ENCODE measurements at places on chromosomes 5 and 9.
A peak's percentile ranks its signal among the peaks of the same experiment; 100 is the strongest.

DNA sequence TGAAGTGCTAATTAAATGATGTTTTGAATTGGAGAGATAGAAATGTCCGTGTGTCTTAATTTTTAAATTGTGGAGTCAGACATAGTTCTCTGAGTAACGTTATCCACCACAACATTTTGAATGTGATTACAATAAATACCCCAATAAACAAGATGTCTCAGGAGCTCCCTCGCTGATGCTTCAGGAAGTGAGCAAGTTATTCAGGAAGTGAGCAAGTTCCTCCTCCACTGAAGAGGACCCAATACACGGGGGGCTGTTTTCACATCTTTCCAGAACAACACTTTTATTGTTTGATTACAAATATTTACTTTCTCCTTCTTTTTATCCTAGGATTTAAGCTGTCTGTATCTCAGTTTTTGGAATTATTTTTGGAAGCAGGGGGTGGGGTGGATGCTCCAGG is 363.8 kb downstream of the LRRC70 start:
- DNase-seq: peak; percentile 32

GRCh38 chr5:29800752-29801151 is 1392.7 kb upstream of the CDH6 start:
- no peak for DNase-seq

GRCh38 chr5:117792476-117792875 is 1195.9 kb downstream of the DTWD2 start:
- peak; percentile 4 for DNase-seq

DNA sequence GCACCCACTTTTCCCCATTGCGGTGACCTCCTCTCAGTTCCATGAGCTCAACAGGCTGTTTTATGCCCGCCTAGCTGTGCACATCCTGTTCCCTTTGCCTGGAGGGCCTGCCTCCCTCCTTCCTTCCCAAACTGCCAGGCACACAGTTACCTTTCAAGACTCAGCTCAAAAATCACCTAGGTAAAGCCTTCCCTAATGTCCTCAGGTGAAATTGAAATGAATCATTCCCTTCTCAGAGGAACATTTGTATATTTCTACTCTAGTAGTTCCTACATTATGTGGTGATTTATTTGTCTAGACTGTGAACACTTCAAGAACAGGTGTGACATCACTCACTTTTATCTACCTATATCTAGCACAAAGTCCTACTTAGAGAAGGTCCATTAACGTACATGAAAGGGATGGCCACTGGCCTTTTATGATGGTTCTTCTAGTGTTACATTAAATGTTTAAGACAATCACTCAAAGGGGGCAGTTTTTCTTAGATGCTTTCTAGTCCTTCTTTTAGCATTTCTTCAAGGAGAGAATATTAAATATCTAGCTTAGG is 103.5 kb upstream of the EQTN start:
- no peak for DNase-seq

GRCh38 chr5:45355189-45355992 is 340.8 kb downstream of the HCN1 start:
- DNase-seq: no peak

GRCh38 chr5:35117967-35118366 is 70.2 kb upstream of the AGXT2 start:
- DNase-seq: peak; percentile 92

GRCh38 chr5:150438873-150439546 is 10.5 kb downstream of the RPS14 start:
- peak; percentile 66 for DNase-seq

GRCh38 chr5:102760815-102761214 is 5.7 kb downstream of the PAM start:
- DNase-seq: no peak

DNA sequence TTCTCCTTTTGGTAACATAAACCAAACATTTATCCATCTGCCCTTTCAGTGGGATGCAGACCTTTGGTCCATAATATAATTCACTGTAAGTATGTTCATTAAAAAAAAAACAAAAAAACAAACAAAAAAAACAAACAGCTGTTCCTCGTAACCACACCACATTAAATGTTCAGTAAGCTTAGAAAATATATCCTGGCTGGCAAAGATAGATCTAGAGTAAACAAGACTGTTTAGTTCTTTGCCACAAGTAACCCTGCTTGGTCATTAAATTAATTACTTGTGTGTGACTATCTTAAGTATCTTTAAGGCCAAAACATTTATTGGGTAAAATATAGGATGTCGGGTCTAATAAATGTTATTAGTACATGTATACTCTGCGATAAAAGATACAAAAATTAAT is 1717.1 kb downstream of the EFNA5 start:
- DNase-seq: no peak

- peak; percentile 37 for DNase-seq
These were observed 33.8 kb downstream of the RNF145 start for GRCh38 chr5:159175547-159175946.

GRCh38 chr5:514673-515072 is 9.6 kb downstream of the SLC9A3 start:
- DNase-seq: no peak

- no peak for DNase-seq
These were observed 702.9 kb upstream of the GRAMD2B start for GRCh38 chr5:125720348-125720685.

GRCh38 chr9:121753802-121754654 is 102.6 kb downstream of the DAB2IP start:
- DNase-seq: no peak

GRCh38 chr5:168360521-168361285 is 69.3 kb downstream of the WWC1 start:
- DNase-seq: no peak

DNA sequence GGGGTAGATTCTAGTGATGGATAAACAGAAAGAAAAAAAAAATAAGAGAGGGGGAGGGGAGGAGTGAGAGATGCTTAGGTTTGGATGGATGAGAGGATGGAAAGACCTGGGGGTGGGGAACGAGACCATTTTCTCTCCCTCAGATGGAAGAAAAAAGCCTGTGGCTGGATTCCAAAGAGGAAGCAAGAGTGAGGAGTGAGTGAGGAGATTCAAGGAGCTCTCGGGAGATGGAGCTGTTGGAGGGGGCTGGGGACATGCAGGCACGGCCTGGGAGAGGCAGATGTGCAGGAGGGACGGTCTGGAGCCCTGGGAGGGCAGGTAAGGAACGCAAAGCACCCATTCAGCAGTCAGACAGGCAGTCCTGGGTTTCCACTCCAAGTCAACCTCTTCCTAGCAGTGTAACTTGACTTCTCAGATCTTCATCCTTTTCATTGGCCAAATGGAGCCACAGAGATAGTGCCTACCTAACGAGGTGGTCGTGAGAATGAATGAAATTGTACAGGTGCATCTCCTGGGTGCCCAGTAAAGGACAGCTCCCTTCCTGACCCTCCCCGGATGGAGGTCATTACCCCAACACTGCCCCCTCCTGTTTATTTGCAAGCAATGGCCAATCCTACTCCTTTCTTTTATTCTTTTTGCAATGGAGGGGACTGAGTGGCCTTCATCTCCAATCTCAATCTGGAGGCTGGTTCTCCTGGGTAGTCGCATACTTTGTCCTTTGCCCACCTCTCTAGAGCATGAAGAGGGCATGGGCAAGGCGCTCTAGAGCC is 52.2 kb downstream of the PCDH1 start:
- DNase-seq: peak; percentile 32

DNA sequence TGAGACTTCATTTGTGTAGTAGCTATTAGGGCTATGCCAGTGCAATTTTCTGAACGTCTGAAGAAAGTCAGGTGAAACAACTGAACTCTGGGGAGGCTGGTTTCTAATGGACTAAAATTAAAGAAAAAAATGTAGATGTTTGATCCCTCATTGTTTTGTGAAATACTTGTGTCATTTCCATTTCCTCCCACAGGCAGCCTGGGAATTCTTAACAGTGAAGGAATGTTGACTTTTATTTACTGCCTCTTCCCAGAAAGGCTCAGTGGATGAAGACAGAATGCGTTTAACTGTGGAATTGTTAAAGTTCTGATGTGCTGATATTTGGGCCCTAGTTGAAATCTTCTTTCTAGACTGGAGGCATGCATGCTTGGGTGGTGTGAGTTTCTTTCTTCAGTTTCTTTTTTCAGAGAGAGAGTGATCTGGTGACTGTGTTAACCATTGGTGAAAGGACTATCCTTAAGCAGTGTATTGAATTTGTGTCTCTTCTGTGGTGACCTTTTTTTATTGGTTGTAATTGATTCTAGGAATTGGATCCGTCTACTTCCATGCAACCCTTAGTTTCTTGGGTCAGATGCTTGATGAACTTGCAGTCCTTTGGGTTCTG is 15.5 kb downstream of the ACER2 start:
- no peak for DNase-seq

GRCh38 chr5:139772089-139772791 is 23.4 kb upstream of the PSD2 start:
- no peak for DNase-seq

GRCh38 chr9:17824191-17824590 is 245.3 kb downstream of the SH3GL2 start:
- DNase-seq: no peak

DNA sequence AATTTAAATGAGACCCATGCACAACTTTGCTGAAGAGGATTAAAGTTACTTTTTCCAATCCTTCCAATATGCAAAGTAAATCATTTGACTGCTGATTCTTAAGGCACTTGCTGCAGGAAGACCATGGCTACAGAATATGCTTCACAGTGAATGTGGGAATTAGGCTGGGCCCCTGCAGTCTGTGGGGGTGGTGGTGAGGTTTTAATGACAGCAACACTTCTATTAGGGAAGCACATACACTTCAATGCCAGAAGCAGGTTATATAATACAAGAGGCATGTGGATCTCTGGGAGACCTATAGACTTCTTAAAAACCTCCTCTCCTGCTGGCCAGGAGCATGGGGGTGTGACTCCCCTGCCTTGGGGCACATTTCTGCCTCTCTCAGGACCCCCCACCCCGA is 124.5 kb upstream of the KLF9 start:
- DNase-seq: no peak

DNA sequence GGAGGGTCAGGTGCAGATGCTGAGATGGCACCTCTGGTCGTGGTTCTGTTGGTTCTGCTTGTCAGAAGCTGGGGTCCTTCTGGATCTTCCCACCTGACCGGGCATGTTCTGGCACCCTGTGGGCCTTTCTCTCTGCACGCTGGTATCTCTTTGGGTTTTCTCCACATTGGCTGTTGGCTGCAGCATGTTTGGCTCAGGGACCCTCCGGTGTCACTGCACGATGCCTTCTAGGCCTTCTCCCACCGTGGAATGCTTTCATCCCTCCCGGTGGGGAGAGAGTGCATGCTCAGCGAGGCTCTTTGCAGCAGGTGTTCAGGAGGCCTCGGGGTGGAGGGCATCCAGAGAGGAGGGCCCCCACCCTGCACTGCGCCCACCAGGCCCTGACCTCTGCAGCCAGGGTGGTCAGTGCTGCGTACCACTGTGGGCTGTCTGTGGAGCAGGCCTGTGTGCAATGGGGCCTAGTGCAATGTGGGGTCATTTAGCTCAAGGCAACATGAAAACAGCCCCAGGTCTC is 119.4 kb downstream of the WNK2 start:
- DNase-seq: no peak

DNA sequence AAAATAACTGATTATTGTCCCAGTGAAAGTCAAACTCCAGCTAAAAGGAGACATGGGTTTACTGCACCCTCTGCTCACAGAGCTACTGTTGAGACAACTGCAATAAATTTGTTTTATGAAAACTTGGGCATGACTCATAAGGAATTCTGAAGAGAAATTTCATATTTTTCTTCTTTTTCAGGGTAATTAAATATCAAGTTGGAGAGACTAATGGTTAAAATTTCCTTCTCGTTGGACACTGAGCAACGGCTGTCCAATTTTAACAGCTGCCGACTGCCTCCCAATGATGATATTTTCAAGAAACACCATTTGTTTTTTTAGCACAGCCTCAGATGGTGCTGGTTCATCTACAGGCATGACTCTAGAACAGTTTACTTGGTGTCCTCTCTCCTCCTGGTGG is 259.2 kb upstream of the RGMB start:
- DNase-seq: no peak

DNA sequence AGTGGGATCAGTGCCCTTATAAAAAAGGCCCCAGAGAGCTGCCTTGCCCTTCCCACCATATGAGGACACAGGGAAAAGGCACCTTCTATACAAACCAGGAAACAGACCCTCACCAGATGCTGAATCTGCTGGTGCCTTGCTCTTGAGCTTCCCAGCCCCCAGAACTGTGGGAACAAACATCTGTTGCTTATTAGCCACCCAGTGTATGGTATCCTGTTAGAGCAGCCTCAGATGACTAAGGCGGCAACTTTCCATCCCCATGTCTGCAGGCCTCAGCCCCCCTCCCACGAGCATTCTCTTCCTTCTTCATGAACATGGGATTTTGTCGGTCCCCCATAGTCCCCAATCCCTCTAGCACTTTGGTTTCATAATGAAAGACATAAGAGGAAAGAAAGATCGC is 202.5 kb upstream of the GAS1 start:
- no peak for DNase-seq

DNA sequence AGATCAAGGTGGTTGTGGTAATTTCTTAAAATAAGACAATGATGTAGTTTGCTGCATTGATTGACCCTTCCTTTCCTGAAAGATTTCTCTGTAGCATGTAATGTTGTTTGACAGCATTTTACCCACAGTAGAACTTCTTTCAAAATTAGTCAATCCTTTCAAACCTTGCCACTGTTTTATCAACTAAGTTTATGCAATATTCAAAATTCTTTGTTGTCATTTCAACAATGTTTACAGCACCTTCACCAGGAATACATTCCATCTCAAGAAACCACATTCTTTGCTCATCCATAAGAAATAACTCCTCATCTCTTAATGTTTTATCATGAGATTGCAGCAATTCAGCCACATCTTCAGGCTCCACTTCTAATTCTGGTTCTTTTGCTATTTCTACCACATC is 43.8 kb downstream of the NR2F1 start:
- no peak for DNase-seq

- no peak for DNase-seq
These were observed 60.3 kb downstream of the MAPKAP1 start for GRCh38 chr9:125646621-125647100.

DNA sequence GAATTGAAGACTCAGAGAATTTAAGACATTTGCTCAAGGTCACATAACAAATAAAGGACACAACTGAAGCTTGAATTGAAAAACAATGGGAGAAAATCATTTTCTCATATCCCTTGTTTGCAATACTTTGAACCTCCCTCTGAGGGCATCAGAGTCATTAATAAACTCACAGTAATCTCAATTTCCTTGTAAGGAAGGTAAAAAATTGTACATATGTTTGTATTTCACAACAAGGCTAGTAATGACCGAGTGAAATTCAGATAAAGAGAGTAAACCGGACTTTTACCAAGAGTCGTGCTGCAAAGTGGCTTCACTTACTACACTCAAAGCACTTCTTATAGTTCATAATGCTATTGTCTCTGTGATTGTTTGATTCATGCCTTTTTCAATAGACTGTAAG is 665.0 kb downstream of the NR2F1-AS1 start:
- DNase-seq: peak; percentile 51

DNA sequence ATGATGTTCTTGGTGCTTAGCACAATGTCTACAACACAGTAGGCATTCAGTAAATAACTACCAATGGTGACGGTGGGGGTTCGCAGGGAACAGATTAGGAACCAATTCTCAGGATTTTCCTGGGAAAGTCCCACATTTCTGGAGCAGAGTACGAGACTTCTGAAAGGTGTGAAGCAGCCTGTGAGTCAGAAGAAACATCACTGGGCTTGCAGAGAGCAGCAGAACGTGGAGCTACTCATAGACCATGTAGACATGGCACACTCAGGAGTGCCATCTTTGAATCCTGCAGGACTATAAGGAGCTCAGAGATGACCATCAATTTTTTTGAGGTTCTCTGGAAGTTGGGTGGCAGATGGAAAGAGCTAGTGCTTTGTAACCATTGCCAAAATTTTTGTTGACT is 106.6 kb upstream of the ANKRD55 start:
- peak; percentile 37 for DNase-seq

GRCh38 chr5:113242481-113243348 is 192.1 kb downstream of the TSSK1B start:
- no peak for DNase-seq

Data from ELR (cell line).